Kidney glomerular epithelial cell (primary cell): ENCODE measurements at places on chromosomes 2 and 18.

- no peak for DNase-seq
Observed at GRCh38 chr2:74497777-74498499, 1.5 kb downstream of the LBX2 start.

GRCh38 chr2:158726911-158727592, 68.1 kb upstream of the DAPL1 start:
- no peak for DNase-seq

DNA sequence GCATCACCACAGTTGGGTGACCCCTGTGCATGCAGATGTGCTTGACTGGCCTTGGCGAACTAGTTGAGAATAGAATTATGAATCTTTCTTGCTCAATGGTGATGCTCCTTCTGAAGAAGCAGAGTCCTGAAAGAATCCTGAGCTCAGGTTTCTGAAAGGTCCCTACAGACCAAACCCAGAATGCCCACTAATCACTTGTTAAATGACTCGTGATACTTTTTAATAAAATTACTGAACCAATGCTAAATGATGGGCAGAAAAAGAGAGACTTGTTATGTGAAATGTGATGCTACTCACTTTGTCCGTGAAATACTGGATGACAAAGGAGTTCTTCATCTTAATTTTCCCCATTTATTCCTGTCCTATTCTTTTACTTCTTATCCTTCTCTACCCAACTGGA, 263.5 kb upstream of the LRRTM1 start:
- DNase-seq, result no peak

GRCh38 chr18:62982600-62983251, 267.4 kb downstream of the PHLPP1 start:
- DNase-seq, result peak; percentile 10

- no peak for DNase-seq
Observed at GRCh38 chr2:173296235-173296634, 58.4 kb upstream of the CDCA7 start.

DNA sequence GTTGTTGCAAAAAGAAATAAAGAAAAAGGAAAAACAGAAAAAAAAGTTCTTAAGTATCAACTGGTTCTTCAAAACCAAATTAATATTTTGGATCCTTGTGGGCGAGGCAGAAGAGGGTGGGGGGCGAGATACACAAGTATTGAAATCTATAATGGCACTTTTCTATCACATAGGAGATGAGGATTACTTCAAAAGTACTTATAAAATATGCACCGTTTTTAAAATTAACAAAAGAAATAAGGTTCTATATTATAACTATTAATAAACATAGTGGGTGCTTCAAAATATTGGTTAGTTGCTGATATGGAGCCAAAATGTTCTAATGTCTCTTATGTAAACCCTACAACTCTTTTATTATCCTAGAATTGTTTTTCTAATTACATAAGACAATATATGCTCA, 2.1 kb downstream of the FECH start:
- no peak for DNase-seq

DNA sequence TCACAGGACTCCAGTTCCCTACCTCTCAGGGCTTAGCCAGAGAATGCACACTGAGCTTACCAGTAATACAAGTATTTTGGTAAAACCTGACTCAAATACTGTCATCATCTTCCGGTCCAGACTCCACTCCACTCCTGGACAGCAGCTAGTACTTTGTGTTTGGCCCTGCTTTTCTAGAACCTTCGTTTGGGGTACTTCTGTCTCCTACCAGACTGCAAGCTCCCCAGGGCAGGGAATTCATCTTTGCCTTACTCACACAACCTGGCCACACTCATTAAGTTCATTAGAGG, 108.9 kb upstream of the CDC42EP3 start:
- no peak for DNase-seq

- no peak for DNase-seq
Observed at GRCh38 chr2:199607914-199608313, 150.2 kb upstream of the SATB2 start.

GRCh38 chr18:69490072-69490471, 89.4 kb downstream of the DOK6 start:
- no peak for DNase-seq

DNA sequence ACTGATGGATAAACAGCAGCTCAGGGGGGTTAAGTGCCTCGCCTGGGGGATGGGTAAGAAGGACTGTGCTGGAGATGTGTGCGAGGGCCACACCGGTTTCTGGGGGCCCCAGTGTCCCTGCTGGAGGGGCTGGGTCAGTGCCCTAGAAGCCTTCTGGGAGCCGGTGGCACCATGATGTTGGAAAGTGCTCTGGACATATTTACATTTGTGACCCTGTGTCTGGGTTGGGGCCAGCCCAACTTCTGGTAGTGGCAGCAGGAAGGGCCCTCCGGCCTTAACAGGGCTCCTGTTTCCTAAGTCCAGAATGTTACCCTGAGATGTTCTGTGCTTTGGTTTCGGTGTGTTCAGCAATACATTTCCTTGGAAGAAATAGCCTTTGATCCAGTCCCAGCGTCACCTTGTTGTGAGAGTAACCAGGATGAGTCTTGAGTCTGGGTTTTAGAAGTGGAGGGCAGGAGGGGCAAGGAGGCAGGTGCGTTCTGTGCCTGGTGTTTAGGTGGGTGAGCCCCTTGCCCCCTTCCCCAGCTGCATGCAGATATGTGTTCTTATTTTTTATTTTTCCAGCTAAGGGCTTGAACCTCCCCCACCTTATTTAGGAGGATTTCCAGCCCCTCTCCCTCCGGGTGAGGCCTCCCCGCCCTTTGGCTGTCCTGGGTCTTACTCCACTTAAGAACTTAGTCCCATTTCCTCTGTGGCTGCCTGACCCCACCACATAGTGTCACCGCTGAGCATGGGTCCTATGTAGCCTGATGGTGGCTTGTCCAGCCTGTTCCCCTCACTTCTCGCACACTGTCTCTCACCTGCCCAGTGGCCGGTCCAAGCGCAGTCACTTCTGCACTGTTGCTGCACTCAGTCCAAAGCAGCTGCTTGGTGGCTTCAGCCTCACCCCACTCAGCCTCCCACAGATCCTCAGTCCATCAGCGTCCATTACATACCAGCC, 132.7 kb upstream of the HS6ST1 start:
- DNase-seq, result no peak

DNA sequence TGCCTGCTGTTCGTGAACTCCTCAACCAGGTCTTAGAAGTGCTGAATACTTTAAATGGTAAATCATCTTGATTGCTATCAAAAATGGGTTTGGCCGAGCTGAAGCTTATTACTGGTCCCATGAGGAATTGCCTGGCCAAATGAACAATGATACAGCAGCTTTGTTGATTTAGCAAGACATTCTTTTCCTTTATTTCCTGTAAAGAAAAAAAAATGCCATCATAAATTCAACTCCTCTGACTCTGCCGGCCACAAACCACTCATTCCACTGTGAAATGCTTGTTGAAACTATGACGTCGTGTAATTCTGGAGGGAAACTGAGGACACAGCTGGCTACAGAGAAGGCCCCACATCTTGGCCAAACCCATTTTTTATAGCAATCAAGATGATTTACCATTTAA, 74.2 kb upstream of the ID2 start:
- DNase-seq, result peak; percentile 3

DNA sequence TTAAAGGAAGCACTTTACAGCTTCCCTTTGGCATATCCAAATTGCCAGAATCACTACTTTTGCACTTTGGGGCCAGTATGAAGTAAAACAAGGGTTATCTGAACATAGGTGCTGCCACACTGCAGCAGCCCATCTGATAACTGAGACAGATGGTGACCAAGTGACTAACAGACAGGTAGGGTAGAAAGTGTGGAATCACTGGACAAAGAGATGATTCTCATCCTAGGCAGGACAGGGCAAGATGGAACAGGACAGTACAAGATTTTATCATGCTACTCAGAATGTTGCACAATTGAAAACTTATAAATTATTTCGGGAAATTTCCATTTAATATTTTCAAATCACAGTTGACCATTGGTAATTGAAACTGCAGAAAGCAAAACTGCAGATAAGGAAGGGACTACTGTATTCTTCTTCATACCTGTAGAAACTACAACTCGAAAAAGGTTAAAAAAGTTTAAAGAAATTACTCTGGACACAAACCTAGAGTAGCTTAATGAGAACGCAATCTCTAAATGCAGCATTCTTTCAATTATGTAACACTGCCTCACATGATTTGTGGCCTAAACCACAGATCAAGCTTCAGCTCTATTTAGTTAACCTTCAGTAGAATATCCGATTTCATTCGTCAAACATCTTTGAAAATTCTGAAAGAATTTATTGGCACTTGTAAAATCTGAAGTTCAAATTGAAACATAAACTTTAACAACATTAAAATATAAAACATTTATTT, 31.4 kb downstream of the HEATR5B start:
- DNase-seq, result no peak

DNA sequence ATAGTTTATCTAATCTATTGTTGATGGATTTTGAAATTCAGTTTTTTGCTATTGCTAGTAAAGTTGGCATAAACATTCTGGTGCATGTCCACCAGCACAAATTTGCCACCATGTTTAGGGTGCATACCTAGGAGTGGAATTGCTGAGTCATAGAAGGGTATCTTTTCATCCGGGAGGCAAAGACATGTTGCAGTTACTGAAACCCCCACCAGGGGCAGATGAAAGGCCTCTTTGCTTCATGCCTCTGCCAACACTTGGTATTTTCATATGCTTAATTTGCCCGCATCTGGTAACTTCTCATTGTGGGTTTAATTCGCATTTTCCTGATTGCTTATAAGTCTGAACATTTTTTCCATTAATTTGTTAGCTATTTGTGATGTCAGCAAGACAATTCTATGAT, 8.2 kb downstream of the DCC start:
- DNase-seq, result no peak

DNA sequence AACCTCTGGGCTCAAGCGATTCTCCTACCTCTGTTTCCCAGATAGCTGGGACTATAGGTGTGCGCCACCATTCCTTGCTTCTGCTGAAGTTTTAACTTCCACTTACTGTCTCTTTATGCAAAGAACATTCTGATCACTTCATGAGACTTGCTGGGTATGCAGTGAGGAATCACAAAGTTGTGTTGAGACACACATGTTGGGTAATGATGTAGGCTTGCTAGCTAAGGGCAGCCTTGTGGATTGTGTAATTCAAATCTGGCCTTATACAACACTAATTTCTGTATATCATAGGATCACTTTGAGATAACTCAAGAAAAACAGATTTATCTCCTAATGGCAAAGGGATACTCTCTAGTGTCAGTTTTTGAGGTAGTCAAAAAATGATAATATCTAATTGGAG, 24.2 kb downstream of the XRCC5 start:
- no peak for DNase-seq

GRCh38 chr18:76670564-76671288, 151.6 kb upstream of the ZNF236 start:
- no peak for DNase-seq

DNA sequence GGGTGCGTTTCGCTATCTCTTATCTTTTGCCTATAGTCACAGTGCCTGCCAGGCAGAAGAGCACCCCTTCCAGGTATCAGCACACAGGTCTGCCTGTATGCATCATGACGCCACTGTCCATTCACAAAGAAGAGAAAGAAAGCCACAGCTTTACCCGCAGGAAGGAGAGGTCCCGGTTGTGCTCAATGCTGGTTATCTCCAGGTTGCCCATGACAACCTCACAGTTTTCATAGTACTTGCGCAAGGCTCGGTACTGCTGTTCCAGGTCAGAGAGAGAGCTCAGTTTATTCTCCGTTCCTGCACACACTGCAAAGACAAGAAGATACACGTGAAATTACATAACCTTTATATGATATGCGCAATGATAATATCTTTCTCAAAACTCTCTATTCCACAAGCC, 414.0 kb downstream of the ERBB4 start:
- DNase-seq, result no peak

DNA sequence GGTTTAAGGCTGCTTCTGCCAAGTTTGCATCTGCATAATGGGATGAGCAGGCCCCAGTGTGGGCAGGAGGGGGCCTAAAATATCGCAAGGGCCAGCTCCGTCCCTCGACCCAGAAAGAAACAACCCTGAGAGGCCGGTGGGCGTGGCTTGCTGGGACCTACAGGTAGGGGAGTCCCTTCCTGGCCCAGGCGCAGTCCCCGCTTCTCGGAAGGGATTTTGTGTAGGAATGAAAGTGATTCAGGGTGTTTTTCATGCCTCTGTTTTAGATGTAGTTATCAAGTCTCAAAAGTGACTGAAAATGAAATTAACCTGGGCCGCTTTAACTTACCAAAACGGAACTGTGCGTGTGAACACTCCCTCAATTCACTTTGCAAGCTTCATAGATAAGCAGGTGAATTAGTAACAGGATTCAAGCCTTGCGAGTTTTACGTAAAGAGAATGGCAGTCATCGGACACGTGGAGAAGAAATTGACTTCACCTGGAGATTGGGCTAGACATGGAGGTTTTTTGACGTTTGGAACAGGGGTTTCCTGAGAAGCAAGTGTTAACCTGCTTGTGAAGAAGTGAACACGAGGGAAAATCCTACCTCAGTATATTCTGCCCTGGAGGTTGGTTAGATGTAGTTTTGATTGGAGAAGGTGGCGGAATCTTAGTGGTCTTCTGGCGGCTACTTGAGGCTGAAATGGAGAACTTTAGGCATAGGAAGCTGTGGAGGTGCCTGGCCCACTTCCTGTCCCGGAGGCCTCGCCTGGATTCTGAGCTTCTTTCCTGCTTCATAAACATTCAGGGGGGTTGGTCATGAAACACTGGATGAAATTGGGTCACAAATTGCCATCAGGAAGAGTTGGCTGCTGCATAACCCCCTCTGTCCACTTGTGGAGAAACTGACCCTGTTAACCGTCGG, 1.7 kb downstream of the NCK2 start:
- DNase-seq, result no peak

GRCh38 chr2:239062743-239063142, 214.9 kb downstream of the TWIST2 start:
- DNase-seq, result no peak

- DNase-seq, result no peak
Observed at GRCh38 chr2:236702657-236703372, 133.2 kb downstream of the ACKR3 start.

- no peak for DNase-seq
Observed at GRCh38 chr2:44296653-44297052, 21.4 kb downstream of the SLC3A1 start.

DNA sequence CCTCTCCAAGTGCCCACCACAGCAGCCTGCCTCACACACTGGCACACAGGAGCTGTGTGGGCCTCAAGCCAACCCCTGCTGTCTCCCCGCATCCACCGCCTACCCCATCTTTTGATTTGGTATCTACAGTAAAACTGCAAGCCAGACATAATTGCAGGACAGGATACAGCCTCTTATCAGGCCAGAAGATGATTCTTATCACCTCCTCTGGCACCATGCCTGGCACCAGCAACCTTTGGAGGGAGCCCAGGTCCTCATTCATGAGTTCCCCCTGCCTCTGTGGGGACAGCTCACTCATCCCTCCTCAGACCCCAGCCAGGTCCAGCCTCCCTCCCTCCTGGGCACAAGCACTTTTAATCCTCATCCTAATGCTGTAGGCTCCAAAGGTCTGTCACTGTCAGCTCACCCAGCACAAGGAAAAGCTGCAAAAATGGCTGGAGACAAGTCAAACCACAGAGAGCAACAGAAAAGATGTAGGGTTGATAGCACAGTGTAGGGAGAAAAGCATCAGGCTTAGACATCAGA, 9.7 kb downstream of the RAB11FIP5 start:
- no peak for DNase-seq

DNA sequence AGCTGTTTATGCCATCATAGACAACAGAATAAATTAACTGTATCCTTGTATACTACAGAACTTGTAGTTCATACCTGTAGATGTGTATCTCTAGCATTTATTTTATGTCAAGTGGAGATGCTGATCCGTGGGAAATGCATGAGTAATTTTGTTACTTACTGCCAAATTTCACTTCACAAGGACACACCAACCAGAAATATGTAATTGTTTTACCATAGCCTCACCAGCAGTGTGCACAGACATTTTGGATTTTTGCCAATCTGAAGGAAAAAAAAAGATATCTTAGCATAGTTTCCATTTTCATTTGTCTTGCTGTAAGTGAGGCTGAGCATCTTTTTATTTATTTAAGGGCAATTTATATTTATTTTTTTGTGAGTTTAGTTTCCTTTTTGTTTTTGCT, 265.1 kb upstream of the OSR1 start:
- DNase-seq, result no peak
